ENCODE measurements at places on chromosomes 13 and 19.

GRCh38 chr19:47471733-47472457, at the start of gene SLC8A2:
Gene SLC8A2, minus strand, starts transcription at chr19:47471893. Its CDS starts 5,490 bp downstream, at chr19:47466403.
- DNase-seq, result peak; percentile 81

- DNase-seq, result peak; percentile 65
Measured at GRCh38 chr13:100789481-100789880, 114.9 kb upstream of the TMTC4 start.

DNA sequence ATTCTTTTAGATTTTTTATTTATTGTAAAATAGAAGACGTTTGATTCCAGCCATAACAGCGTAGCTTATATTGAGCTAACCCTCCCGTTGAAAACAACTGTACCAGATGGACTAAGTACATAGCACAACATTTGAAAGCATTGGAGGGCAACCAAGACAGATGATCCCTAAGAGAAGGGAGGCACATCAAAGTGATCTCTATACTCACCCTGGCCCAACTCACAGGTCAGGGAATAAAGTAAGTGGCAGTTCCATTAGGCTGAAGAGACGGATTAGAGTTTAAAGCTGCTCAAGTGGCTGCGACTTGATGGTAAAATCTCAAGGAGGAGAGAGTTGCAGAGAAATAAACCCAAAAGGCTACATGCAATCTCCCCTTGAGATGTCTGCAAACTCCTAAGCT, 65.1 kb upstream of the ITM2B start:
- no peak for DNase-seq

- no peak for DNase-seq
Measured at GRCh38 chr19:16886305-16886880, 2.4 kb upstream of the F2RL3 start.
